Erythroblast (primary cell): ENCODE measurements at places on chromosomes 7 and 10.

DNA sequence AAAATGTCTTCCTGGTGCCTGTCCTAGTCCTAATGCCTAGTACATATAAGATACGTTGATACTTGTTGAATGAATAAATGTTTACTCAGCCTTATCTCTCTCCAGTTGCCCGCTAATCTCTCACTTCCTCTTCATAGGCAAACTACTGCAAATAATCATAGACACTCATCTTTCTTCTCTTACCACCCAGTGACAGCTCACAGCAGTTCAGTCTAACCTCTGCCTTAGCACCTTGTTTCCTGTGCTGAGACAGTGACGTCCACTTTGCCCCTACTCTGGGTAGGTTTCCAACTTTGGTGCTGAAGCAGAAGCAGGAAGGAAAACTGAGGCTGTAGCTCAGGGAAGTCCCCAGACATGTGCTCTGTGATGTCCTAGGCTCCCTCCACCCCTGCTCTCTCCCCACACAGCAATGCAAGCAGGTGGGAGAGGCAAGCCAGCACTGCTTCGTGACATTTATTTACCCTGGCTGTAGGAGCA lies 45.5 kb upstream of the RHOBTB1 start:
- DNase-seq: peak; percentile 8

- DNase-seq: no peak
Observed at GRCh38 chr7:140967438-140967837, 42.7 kb upstream of the BRAF start.

DNA sequence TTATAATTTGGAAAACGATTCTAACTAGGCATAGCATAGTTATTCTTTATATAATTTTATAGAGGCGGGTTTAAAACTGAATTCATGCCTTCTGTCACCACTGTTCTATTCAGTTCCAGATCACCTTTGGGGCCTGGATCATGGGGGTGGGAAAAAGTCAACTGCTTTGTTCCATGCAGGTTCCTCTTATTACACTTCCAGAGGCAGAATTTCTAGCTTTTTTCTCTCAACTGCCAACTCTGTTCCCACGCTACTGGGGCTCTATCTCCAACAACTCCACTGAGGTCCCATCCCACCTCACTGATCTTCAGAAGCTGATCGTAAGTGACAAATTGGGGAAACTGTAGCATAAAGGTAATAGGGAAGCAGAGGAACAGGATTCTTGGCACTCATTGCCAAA lies 283.6 kb upstream of the IMMP2L start:
- DNase-seq: no peak

- no peak for DNase-seq
Observed at GRCh38 chr7:125424721-125425120, 495.1 kb upstream of the POT1 start.

- no peak for DNase-seq
Observed at GRCh38 chr7:95688931-95689495, 83.3 kb upstream of the DYNC1I1 start.

- no peak for DNase-seq
Observed at GRCh38 chr10:96606216-96606615, 19.4 kb upstream of the TM9SF3 start.

GRCh38 chr7:10793995-10794775 lies 179.5 kb upstream of the PHF14 start:
- DNase-seq: no peak

GRCh38 chr7:76257973-76258372 lies 44.5 kb upstream of the HSPB1 start:
- DNase-seq: no peak

DNA sequence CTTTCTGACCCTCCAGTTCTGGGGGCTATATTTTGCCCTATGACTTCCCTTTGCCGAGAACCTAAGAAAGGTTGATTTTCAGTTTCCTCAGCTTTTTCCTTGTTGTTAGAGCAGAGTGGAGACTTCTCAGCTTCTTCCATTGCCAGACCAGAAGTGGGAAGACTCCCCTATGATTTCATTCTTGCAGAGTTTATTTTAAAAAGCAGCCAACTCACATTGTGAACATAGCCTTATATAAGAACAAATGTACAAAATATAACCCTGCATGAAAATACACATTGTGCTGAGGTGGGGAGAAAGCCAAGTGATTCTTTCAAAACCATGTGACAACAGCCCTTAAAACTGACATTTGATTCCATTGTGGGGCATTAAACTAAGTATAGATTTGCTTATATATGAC lies 33.8 kb upstream of the FZD8 start:
- DNase-seq: no peak

GRCh38 chr10:78299851-78300468 lies 266.3 kb downstream of the RPS24 start:
- DNase-seq: peak; percentile 45

- DNase-seq: peak; percentile 94
Observed at GRCh38 chr7:44081266-44081748, 1.0 kb downstream of the POLM start.

DNA sequence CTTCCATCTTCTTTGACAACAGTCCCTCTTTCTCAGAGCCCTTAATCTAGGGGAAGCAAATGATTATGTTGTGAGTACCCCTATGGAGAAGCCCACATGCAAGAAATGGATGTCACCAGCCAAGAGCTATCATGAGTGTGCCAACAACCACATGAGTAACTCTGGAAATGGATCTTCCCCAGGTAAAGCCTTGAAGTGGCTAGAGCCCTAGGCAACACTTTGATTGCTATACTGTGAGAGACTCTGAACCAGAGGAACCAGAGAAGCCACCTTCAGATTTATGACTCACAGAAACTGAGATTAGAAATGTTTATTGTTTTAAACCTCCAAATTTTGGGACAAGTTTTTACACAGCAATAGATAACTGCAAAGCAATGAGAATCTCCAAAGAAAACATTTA lies 60.9 kb upstream of the COL1A2 start:
- DNase-seq: no peak

GRCh38 chr7:149459540-149460452 lies 1.1 kb downstream of the ZNF777 start:
- DNase-seq: peak; percentile 55

DNA sequence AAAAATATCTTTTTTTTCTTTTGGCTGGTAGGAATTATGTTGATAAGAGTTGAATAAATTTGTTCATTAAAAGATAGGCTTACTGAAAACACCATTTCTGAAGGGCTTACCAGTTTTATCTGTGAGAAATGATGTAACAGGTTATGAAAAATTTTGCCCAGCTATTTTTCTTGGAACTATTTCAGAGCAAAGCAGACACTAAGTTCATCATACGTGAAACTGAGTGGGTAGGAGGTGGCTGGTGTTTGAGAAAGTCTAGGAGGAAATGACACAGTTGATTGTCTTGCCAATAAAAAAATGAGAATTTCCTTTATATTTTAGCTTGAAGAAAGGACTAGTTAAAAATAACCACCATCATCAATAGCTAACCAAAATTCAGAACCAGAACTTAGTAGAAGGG lies 6.2 kb upstream of the MRC1 start:
- DNase-seq: no peak

DNA sequence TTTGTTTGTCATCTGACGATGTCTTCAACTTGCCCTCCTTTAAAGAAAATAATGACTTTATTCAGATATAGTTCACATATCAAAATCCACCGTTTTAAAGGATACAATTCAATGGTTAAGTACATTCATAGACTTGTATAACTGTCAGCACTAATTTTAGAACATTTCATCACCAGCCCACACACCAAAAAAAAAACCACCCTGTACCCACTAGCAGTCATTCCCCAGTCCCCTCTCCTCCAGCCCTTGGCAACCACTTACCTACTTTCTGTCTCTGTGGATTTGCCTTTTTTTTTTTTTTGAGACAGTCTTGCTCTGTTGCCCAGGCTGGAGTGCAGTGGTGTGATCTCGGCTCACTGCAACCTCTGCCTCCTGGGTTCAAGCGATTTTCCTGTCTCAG lies 5.3 kb upstream of the HILPDA start:
- DNase-seq: no peak

DNA sequence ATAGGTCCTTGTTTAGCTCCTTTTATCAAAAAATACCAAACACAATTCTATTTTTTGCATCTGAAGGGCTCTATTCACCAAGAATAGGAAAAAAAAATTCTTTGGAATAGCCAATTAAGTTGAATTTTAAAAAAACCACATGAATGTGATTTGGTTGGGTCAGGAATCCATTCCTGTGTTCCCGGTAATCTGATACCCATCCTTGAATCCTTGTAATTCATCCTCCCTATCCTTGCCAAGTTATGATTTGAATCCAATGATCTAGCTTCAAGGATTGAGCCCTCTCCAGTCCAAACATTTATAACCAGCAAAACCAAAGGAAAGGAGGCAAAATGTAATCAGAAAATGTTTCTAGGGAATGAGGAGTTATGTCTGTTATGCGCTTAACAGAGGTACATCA lies 86.6 kb downstream of the CFAP58 start:
- DNase-seq: no peak

DNA sequence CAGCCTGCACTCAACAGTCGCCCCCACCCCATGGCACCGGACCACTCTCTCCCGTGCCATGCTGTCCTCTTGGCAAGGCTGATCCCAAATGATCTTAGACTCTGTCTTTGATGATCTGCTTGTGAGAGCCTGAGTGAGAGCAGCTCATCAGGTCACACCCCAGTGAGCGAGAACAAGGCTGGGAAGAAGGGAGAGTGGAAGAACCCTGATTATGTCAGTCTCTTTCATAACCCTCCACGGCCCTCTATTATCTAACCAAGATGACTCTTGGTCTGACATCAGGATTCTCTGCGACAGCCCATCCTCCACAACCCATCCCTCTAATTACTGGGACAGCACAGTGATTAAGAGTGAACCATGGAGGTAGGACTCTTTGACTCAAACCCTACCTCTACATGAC lies 53.1 kb upstream of the C7orf33 start:
- no peak for DNase-seq

DNA sequence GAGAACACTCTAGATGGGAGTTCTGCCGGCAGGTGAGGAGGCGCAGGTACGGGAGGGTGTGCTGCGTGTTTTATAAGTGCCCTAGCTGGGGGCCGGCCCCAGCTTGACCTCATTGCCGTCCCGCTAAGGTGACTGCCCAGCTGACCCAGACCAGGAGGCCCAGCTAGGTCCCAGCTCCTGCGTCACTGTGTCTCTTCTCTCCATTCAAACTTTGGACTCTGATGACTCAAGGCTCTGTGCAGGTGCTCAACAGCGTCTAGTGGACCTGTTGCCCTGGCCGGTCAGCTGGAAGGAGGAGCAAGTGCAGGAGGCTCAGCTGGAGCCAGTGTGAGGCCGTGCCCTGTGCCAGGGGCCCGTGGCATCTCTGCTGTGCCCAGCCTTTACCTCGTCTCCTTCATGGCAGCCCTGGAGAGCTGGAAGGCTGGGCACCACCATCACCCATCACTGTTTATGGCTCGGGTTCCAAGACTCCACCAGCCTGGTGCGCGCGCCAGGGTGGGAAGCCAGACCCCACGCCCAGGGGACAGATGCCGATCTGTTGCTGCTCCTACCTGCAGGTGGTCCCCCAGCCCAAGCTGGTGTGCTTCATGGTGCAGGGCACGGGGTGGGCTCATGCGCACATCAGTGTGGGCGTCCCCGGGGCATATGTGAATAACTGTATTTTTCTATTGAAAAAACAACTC lies 14.6 kb downstream of the LHPP start:
- no peak for DNase-seq

GRCh38 chr10:27457261-27457945 lies 46.7 kb upstream of the RAB18 start:
- DNase-seq: no peak

GRCh38 chr10:69464801-69465401 lies 13.6 kb downstream of the TSPAN15 start:
- no peak for DNase-seq

DNA sequence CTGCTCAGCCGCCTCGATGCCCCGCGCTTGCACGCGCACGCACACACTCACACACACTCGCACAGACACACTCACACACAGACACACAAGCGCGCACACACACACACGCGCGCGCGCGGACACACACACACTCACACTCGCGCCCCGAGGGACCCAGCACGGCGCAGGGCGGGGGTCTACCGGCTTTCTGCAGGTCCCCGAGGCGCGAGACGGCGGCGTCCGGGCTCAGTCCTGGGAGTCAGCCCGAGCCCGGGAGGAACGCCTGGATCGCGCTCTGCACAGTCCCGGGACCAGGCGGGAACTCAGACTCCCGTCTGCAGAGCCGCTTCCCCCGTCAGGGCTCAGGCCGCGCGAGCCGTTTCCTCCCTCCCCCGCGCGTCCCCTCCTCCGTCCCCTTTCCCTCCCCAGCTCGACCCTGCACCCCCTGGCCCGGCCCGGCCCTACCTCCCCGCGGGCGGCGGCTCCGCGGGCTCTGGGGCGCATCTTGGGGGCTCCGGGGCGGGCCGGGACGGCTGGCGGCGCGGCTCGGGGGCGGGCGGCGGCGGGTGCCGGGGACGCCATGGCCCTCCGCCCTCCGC lies 464 bp downstream of the DENND2A start:
- no peak for DNase-seq

- peak; percentile 3 for DNase-seq
Observed at GRCh38 chr10:78605800-78606350, 462.9 kb upstream of the ZMIZ1 start.

GRCh38 chr10:7526017-7526400 lies 115.2 kb upstream of the SFMBT2 start:
- no peak for DNase-seq

GRCh38 chr10:4068629-4069028 lies 283.6 kb upstream of the KLF6 start:
- no peak for DNase-seq

DNA sequence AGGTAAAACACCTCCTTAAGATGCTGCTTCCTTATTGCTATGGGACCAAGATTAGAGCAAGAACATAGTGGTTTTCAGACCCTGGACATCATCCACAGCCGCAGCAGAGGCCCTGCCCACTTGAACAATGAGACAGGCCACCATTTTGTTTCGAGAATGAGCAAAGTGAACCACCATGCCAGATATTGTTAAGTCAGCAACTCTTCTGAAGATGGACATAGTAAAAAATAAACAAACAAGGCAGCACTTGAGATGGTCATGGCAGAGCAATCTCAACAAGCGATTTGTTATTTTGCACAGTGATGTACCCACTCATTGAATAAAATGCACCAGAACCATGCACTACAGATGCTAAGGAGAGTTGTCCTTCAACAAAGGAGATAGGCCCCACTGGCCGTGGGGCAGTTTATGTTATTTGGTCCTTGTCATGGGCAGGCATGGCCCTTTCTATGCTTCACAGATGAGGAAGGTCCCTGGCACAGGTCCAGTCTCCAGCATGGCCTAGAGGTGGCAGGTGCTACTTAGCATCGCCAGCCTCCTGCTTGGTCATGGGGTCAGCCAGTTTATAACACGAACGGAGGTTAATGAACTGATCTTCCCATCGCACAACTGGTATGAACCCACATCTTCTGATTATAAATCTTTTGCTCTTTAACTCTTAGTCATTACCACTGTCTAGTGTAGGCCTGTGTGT lies 44.1 kb downstream of the IKZF1 start:
- no peak for DNase-seq
